Ovary (tissue), 10 donors: ENCODE measurements at places on chromosomes 5 and 9. TPM values are rescaled to one million over a fixed set of nuclear protein-coding genes. Genes with fewer than 3 reads are reported as not detected.

The LRRTM2 gene
- total RNA-seq, result 0.20 TPM

The NPR3 gene
- total RNA-seq, result 5.8 TPM

The OTULIN gene
- 29.0 TPM for total RNA-seq

The FAM221B gene
- not detected for total RNA-seq

The PCDHGB1 gene
- total RNA-seq, result 3.8 TPM

The ZNF354C gene
- 11.5 TPM for total RNA-seq

The IFNA6 gene
- total RNA-seq, result not detected

The SPATA31C1 gene
- total RNA-seq, result not detected

The TRIM7 gene
- 0.93 TPM for total RNA-seq

The F2RL2 gene
- total RNA-seq, result 0.15 TPM

The SGCD gene
- total RNA-seq, result 10.3 TPM

The SPINK7 gene
- total RNA-seq, result not detected

The COL23A1 gene
- total RNA-seq, result 0.60 TPM

The FBN2 gene
- total RNA-seq, result 1.2 TPM

The LOX gene
- total RNA-seq, result 13.0 TPM

The TMEM8B gene
- 38.9 TPM for total RNA-seq

The SPINK6 gene
- total RNA-seq, result 0.57 TPM
